ENCODE measurements at places on chromosomes 5 and 9.

GRCh38 chr5:160188141-160189015 lies 40.9 kb upstream of the FABP6 start:
- DNase-seq, result peak; percentile 73

DNA sequence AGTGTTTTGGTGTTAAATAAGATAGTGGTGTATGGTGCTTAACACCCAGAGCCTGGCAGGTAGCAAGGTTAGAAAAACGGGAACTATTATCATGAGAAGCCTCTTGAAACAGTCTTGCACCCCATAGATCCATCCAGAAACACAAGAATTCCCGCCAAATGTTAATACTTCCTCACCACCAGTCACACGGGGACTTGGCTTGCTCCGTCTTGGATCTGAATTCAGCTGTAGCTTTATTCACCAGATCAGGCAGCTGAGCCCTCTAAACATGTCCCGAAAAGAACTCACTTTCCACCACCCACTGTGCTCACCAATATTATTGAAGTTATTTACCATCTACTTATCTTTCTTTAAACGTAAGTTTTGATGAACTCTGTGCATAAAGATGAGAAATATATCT lies 101.6 kb upstream of the PTPN3 start:
- no peak for DNase-seq

GRCh38 chr5:90941002-90941720 lies 382.6 kb downstream of the ADGRV1 start:
- no peak for DNase-seq

DNA sequence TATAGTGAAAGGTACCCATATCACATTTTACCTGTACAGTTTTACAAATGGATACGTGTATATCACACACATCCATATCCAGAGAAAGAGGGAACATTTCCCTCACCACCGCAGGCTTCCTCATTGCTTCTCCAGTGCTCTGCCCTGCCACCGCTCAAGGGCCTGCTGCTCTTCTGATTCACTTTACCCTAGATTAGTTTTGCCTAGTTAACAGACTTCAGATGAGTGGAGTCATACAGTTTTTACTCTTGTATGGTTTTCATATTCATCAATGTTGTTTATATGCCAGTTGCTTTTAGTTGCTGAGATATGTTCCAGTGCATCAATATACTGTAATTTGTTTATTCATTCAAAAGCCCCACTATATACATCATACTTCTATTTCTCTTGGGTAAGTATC lies 53.9 kb upstream of the POMT1 start:
- no peak for DNase-seq

GRCh38 chr5:55988979-55989638 lies 5.7 kb downstream of the IL6ST start:
- no peak for DNase-seq

DNA sequence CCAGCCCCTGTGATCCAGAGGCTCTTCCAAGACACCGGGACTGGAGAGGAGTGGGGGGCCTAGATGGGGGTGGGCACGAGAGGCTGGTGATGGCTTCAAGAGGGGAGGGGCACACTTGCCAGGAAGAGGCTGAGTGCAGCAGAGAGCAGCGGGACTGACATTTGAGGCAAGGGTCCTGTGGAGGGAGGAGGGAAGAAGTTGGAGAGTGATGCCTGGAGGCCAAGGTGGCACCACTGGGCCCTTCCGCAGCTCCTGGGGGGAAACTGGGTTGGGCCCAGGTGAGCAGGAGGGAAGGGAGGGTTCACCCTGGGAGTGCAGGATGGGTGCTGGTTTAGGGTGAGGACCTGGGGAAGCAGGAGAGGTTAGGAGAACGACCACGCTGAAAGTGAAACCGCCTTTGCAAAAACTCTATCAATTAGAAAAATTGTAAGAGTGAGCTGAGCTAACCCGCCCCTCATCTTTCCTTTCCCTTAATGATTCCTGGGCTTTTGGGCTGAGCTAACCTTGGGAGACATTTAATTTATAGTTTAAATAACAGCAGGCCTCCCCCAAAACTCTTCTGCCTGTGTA lies 26.2 kb downstream of the ABO start:
- DNase-seq, result no peak

- no peak for DNase-seq
Measured at GRCh38 chr5:143843461-143843860, 31.5 kb downstream of the HMHB1 start.

- no peak for DNase-seq
Measured at GRCh38 chr9:109875495-109876129, 95.6 kb downstream of the PALM2AKAP2 start.

DNA sequence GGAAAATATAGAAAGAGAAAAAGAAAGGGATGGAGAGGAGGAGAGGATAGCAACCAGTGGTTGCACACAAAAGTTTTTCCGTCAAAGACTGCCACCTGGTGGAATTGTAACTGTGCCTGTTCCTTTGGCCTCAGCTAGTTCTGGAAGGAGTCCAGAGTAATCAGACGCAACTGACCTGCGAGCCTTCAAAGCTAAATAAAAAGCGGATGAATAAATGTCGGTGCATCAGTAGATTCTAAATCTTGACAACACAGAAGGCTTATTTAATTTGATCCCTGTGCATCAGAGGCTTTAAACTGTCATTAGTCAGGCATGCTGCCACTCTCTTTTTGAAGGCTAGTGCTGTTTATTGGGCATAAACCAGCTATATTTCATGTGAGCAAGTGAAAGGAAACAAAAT lies 132.9 kb upstream of the ACO1 start:
- DNase-seq, result peak; percentile 78

GRCh38 chr5:35281613-35282012 lies 51.3 kb upstream of the PRLR start:
- no peak for DNase-seq

- DNase-seq, result no peak
Measured at GRCh38 chr9:125089331-125089730, 54.0 kb downstream of the SCAI start.
